ENCODE measurements at places on chromosomes 2 and 18.

GRCh38 chr2:106845716-106846115 lies 40.3 kb downstream of the ST6GAL2 start:
- no peaks in the 10 kb centered on the region for H3K4me1 ChIP-seq
- H3K27me3 ChIP-seq: no peaks in the 10 kb centered on the region
- H3K4me3 ChIP-seq: no peak overlapping the region
- H3K27ac ChIP-seq: no peak overlapping the region
- H3K36me3 ChIP-seq: no peaks in the 10 kb centered on the region

- H3K4me1 ChIP-seq: peaks cover 10% of the 10 kb centered on the region
- DNase-seq: peak; percentile 55
- peaks cover 18% of the 10 kb centered on the region for H3K36me3 ChIP-seq
- no peaks in the 10 kb centered on the region for H3K27me3 ChIP-seq
- no peak overlapping the region for H3K4me3 ChIP-seq
- no peak overlapping the region for H3K27ac ChIP-seq
Measured at GRCh38 chr18:25075783-25076182, 276.2 kb downstream of the ZNF521 start.

- H3K4me1 ChIP-seq: peaks cover 24% of the 10 kb centered on the region
- peak overlapping the region; percentile 25 for H3K27ac ChIP-seq
- H3K27me3 ChIP-seq: no peaks in the 10 kb centered on the region
- DNase-seq: no peak
- peaks cover 13% of the 10 kb centered on the region for H3K36me3 ChIP-seq
Measured at GRCh38 chr18:58966005-58966677, 101.5 kb downstream of the ZNF532 start.

- no peaks in the 10 kb centered on the region for H3K27me3 ChIP-seq
- H3K27ac ChIP-seq: peak overlapping the region; percentile 97
- H3K36me3 ChIP-seq: peaks cover 53% of the 10 kb centered on the region
- H3K4me1 ChIP-seq: peaks cover 8% of the 10 kb centered on the region
Measured at GRCh38 chr2:226792155-226792881, 7.3 kb downstream of the IRS1 start.

DNA sequence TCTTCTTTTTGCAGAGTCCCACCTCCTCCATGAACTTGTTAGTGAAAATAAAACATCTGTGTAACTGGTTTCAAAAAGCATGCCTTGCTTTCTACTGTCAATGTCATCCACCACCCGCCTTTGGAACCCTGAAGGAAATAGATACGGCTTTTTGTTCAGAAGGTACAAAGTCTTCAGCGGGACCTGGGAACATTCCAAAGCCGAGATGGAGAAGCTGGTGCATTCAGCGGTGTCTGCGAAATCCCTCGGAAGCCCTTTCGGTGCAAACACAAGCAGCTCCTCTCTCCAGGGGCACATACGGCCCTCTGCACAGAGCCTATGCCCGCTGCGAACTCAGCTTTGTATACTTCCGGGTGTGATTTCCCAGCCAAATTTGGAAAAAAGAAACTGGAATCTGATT lies 555.8 kb upstream of the SALL3 start:
- no peak overlapping the region for H3K4me3 ChIP-seq
- H3K36me3 ChIP-seq: no peaks in the 10 kb centered on the region
- H3K4me1 ChIP-seq: no peaks in the 10 kb centered on the region
- DNase-seq: no peak
- no peak overlapping the region for H3K27ac ChIP-seq
- H3K27me3 ChIP-seq: no peaks in the 10 kb centered on the region

DNA sequence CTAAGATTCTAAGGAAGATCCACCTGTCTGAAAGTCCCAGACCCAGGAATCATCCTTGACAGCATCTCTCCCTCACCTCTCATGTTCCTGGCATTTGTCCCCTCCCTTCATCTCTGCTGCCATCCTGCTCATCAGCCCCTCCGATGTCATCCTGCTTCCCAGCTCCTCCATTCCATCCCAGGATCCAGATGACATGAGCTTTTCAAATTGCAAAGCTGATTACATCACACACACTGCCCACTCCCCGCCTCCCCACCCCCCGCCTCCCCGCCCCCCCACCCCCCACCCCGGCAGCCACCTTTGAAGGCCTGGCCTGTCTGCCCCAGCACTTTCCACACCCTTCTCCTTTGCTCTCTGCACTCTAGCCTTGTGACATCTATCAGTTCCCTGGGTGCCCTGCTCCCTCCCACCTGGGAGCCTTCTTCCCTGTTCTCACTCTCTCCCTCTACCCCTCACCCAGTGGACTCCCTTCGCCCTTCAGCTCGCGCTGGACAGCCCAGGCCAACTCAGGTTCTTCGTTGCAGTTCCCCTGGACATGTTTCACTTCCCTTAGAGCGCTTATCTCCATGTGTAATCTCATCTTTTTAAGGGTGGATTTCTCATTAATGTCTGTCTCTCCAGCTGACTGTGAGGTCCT lies 61.6 kb downstream of the DNMT3A start:
- H3K4me3 ChIP-seq: no peak overlapping the region
- peaks cover 5% of the 10 kb centered on the region for H3K4me1 ChIP-seq
- no peak for DNase-seq
- H3K27ac ChIP-seq: no peak overlapping the region

DNA sequence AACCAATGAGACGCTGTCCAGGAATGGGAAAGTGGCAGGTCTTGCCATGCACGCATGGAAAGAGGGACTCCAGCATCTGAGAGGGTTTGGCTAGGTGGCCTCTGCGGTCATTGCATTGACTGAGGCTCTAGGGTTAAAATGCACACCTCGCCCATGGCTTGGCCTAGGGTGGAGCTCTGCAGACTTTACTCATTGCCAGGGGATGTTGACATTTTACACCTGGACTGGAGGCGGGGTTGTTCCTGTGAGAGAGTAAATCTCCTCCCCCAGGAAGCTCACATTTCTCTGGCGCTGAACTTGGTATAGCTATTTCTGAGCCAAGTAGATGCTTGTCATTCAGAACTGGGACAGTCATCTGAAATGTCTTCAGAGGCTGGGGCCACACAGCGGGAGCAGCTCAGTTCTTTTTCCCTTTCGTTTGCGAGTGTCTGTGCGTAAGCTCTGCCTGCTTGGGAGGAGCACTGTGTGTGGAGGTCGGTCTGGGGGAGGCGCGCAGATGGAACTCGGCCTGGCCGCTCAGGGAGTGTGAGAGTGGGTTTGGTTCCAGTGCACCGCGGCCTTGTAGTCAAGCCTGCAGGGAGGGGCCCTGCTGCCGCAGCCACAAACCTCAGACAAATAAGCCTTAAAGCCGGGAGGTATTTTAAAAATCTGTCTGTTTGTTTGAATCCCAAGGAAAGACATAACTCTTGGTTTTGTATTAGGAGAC lies 76.5 kb downstream of the LPIN1 start:
- peaks cover 19% of the 10 kb centered on the region for H3K36me3 ChIP-seq
- H3K4me3 ChIP-seq: no peak overlapping the region
- DNase-seq: peak; percentile 66
- H3K27ac ChIP-seq: peak overlapping the region; percentile 40
- H3K27me3 ChIP-seq: no peaks in the 10 kb centered on the region

All from IMR-90 (cell line).